MCF 10A (cell line): ENCODE measurements at places on chromosomes 3 and 15.

- H3K4me1 ChIP-seq: no peaks in the 10 kb centered on the region
- no peak for DNase-seq
- no peak overlapping the region for H3K4me3 ChIP-seq
- H3K27me3 ChIP-seq: no peaks in the 10 kb centered on the region
- H3K36me3 ChIP-seq: peaks cover 36% of the 10 kb centered on the region
Measured at GRCh38 chr15:68201879-68202261, 3.3 kb downstream of the CALML4 start.

DNA sequence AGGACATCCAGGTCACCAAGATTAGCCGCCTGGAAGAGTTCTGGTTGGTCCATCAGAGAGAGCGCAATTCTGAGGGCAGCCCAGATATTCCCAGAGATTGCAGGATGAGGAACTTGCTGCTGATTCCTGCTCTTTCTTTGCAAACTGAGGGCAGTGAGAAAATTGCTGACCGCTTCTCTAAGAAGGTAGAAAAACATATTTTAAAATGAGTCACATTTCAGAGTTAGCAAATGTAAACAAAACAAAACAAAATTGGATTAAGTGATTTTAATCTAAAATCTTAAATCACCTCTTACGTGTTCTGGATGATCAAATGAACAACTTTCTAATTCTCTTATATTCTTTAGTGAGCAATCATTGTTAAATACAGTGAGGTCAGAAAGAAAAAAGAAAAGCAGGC is 149.0 kb downstream of the USP13 start:
- no peaks in the 10 kb centered on the region for H3K27me3 ChIP-seq
- peak; percentile 34 for DNase-seq
- H3K4me3 ChIP-seq: no peak overlapping the region
- peak overlapping the region; percentile 83 for H3K27ac ChIP-seq
- H3K4me1 ChIP-seq: peaks cover 18% of the 10 kb centered on the region

DNA sequence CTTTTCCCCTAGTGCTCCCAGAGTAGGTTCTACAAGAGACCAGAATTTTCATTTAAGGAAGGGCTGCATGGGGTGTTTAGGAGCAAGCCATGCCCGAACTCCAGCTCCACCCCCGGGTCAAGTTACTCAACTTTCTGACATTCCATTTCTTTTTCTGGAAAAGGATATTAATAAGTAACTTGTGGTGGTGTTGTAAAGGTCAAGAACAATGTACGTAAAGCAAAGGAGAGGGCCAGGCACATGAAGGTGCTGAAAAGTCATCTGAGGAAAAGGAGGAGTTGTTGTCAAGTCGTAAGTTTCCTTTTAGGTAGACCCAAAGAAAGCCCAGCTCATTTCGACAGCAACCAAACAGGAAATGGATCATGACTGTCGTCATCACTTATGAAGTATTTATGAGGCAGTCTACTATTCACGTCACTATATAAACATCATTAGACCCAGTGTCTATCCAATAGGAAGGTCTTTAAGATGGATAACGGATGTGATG is 319.6 kb upstream of the IL12A start:
- no peaks in the 10 kb centered on the region for H3K36me3 ChIP-seq
- H3K27me3 ChIP-seq: no peaks in the 10 kb centered on the region
- no peaks in the 10 kb centered on the region for H3K4me1 ChIP-seq
- no peak overlapping the region for H3K4me3 ChIP-seq
- DNase-seq: peak; percentile 4

DNA sequence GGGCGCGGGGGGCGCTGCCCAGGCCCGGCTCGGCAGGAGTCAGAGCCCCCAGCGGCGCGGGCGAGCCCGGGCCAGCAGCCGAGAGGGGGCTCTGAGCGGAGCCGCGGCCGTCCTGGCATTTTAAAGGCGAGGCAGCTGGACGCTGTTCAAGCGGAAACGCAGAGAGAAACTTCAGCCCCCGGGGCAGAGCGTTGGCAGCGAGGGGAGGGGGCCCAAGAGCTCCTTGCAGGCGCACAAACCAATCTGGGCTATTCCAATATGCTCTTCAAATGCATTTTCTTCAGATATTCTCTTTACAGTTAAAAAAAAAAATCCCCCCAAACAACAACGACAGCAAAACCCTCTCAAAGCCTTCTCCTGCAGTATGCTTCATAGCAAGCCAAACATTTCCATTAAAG is at the start of gene CTXND1:
Gene CTXND1 (minus strand): TSS at position 93 of the 398 bp plus-strand sequence. CDS start 50,264 bp downstream, outside the sequence.
- no peak within 1 kb of the TSS for H3K4me3 ChIP-seq
- DNase-seq: no peak
- no peaks in the 10 kb centered on the region for H3K36me3 ChIP-seq
- H3K27ac ChIP-seq: no peak within 1 kb of the TSS
- no peaks in the 10 kb centered on the region for H3K4me1 ChIP-seq

- H3K27ac ChIP-seq: no peak overlapping the region
- H3K4me3 ChIP-seq: no peak overlapping the region
- H3K4me1 ChIP-seq: no peaks in the 10 kb centered on the region
- H3K36me3 ChIP-seq: no peaks in the 10 kb centered on the region
Measured at GRCh38 chr15:25545017-25545416, 106.2 kb upstream of the UBE3A start.

DNA sequence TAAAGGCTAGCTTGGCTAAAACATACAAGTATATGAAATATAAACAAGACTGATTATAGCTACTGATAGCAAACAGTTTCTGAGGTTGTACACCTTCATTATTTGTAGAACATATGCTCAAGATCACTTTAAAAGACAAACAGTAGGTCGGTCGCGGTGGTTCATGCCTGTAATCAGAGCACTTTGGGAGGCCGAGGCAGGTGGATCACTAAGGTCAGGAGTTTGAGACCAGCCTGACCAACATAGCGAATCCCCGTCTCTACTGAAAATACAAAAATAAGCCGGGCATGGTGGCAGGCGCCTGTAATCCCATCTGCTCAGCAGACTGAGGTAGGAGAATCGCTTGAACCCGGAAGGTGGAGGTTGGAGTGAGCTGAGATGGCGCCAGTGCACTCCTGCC is 80.3 kb downstream of the SMARCC1 start:
- H3K4me1 ChIP-seq: peaks cover 6% of the 10 kb centered on the region
- no peaks in the 10 kb centered on the region for H3K27me3 ChIP-seq
- no peak overlapping the region for H3K4me3 ChIP-seq
- DNase-seq: no peak
- peaks cover 83% of the 10 kb centered on the region for H3K36me3 ChIP-seq
- no peak overlapping the region for H3K27ac ChIP-seq

- H3K27me3 ChIP-seq: no peaks in the 10 kb centered on the region
- DNase-seq: no peak
- H3K27ac ChIP-seq: no peak overlapping the region
- no peaks in the 10 kb centered on the region for H3K4me1 ChIP-seq
Measured at GRCh38 chr15:32784581-32784980, 66.8 kb downstream of the GREM1 start.

DNA sequence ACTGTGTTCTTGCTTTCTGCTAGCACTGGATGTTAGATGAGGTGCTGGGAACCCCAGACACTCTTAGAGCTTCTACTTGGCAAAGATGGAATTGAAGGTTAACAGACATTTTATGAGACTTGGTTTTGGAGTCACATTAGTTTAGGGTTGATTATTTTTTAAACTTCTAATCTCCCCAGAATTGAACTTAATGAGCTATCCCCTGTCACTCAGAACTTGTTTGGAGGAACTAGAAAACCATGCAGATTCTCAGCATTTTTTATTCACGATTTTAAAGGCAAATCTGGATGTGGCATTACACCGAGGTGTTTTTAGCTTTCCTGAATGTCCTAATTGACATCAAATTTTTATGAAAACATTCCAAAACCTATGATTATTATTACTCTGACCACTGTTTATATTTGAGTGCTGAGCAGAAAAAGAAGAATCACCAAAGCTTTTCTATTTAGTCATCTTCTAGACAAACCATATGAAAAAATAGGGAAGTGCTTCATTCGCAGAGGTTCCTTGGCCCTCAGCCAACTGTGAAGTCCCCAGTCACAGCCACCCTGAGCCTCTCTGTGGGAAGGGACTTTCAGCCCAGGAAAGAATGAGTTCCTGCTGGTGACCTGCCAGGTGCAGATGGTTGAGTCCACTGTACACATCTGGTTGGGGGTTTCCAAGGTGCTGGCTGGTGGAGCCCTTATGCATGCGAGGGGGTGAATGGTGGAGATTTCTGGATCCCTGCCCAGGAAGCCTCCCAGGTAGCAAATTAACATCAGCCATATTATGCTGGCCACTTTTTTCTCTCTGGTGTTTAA is 196.0 kb upstream of the TOPAZ1 start:
- H3K27ac ChIP-seq: no peak overlapping the region
- H3K36me3 ChIP-seq: no peaks in the 10 kb centered on the region
- no peaks in the 10 kb centered on the region for H3K27me3 ChIP-seq
- H3K4me3 ChIP-seq: no peak overlapping the region
- H3K4me1 ChIP-seq: no peaks in the 10 kb centered on the region
